ENCODE measurements at places on chromosomes 13 and 19.

GRCh38 chr19:44796701-44797115 lies 12.2 kb upstream of the BCAM start:
- DNase-seq, result peak; percentile 78

GRCh38 chr13:29648760-29649159 lies 53.3 kb upstream of the SLC7A1 start:
- no peak for DNase-seq

- DNase-seq, result no peak
Observed at GRCh38 chr19:33621811-33622504, at the start of gene CHST8. Gene CHST8 (plus strand): TSS chr19:33621953. CDS start chr19:33689262, 67,309 bp downstream.

DNA sequence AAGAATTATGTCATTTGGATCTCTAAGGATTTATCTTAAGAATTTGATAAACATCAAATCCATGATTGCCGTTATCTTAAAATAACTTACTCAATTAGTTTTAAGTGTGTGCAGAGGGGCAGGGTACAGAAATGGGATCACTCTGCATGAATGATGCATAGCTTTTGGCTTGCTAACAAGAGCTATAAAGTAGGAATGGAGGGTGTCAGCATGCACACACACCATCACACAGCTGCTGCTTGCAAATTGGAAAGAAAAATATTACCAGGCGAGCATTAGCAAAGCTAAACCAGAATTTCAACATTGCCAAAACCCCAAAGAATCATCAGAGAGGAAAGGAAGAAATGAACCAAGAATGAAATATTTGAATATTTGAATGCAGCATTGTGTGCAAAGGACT lies 580.6 kb downstream of the LMO7 start:
- no peak for DNase-seq

DNA sequence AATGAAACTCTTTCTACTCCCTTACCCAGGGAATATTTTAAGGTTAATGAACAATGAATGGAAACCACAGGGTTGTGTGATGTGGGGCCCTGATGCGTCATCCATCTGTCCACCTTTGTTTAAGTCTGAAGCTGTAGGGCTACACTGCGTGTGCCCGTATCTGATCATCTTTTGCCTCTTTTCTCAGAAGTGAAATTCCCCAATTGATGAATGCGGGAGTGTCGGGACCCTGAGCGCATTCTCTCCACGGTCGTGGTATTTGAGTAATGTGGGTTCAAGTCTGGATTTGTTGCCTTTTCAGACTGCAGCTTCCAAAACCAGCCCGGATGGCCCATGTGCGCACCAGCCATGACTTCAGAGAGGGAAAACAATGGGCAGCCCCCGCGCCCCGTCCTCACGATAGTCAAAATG lies 112.3 kb downstream of the COL4A2 start:
- no peak for DNase-seq

- DNase-seq, result no peak
Observed at GRCh38 chr13:98144801-98145350, 2.0 kb downstream of the FARP1 start.

GRCh38 chr13:113812178-113813040 lies 51.5 kb downstream of the GAS6 start:
- no peak for DNase-seq

GRCh38 chr19:42271861-42272534 lies 2.9 kb downstream of the CIC start:
- DNase-seq, result no peak

- DNase-seq, result no peak
Observed at GRCh38 chr19:38841787-38842438, 7.9 kb downstream of the HNRNPL start.

- DNase-seq, result no peak
Observed at GRCh38 chr19:4986471-4986891, 17.6 kb downstream of the KDM4B start.

GRCh38 chr13:33057019-33057780 lies 41.0 kb downstream of the KL start:
- DNase-seq, result peak; percentile 50

DNA sequence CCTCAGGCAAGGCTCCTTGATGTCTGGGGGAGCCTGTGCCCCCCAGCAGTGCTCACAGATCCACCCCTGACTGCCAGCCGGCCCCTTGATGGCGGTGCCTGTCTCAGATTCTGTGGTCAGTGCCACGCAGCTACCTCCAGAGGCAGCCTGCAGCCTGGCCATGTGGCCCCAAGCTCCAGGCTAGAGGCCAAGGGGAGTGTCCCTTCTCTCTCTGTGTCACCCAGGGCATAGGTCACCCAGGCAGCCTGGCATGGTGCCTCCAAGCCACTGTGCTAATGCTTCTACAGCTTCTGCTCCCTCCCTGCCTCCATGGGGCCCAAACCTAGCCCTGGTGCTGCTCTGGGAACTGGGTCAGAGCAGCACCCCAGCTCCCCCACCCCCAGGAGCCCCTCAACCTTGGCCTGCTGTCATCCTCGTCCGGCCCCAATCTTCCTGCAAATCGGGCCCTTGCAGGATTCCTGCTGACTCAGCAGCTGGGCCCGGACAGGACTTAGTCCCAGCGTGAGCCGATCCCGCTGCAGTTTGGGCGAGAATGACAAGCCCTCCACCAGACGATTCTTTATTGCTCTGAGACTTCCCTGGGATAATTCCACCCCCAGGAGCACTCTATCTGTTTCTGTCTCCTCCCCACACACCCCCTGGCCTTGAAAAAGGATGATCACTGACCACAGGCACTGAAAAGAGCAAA lies 2.8 kb upstream of the ARL11 start:
- DNase-seq, result no peak

DNA sequence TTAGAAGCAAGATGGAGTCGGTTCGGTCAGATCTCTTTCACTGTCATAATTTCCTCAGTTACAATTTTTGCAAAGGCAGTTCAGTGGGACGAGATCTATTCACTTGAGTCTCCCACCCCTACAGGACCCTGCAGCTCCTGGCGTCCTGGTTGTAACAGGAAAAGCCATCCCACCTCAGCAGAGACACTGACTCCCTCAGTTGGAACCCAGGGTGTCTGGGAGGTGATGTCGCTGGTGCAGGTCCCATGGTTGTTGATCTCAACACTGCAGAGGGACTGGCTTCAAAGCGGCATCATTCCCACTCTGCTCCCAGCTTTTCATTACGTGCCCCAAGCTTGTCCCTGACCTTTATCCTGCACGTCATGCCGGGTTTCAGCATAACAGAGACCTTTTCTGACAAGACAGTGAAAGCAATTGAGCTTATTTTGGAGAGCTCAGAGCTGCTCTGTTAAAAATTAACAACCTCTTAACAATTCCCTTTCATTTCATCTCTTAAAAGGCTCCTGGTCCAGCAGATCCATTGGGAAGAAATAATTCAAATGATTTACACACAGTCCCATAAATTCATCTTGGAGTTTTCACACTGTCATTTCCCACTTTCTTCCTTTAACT lies 17.6 kb upstream of the COG3 start:
- peak; percentile 40 for DNase-seq

GRCh38 chr19:45448887-45449299 lies 18.9 kb upstream of the FOSB start:
- no peak for DNase-seq

GRCh38 chr19:42558450-42559150 lies 30.3 kb upstream of the CEACAM1 start:
- no peak for DNase-seq

- no peak for DNase-seq
Observed at GRCh38 chr13:72166102-72166650, 299.2 kb upstream of the DACH1 start.

- peak; percentile 85 for DNase-seq
Observed at GRCh38 chr19:45125975-45126493, 33.1 kb downstream of the PPP1R37 start.

DNA sequence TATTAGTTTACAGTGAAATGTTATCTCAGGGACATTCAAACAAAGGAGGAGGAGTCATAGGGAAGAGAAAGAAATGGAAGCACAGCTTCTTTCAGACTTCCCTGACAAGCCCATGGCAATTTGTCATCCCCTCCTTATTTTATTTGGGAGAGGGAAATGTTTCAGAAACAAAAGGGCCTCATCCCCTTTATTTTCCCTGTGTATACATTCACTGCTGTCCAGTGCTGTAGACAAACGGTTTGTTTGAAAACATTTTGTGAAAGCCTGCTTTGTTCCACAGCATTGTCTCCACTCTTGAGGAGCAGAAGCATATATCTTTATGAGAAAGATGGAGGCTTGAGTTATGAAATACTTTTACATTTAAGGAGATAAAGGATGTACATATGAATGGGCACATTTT lies 12.3 kb downstream of the ZNF460 start:
- DNase-seq, result no peak

DNA sequence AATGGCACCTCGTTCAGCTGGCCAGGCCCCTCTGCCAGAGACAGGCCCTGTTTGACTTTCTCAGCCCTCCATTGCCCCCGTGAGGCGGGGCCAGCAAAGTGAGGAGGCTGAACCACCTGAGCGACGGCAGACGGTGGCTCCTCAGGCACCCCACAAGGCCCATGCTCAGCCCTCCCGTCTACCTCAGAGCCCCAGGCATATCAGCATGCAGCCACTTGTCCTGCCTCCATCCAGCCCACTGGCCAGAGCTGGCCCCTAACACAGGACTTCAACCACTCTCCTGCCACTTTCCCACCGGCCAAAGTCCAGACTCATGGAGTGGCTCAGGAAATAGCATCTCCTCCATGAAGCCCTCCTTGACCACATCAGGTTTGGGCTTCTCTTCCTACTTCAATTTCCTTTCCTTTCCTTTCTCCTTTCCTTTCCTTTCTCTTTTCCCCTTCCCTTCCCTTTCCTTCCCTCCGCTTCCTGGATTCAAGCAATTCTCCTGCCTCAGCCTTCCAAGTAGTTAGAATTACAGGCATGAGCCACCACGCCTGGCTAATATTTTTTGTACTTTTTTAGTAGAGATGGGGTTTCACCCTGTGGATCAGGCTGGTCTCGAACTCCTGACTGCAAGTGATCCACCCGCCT lies 9.3 kb downstream of the SLC7A10 start:
- no peak for DNase-seq

DNA sequence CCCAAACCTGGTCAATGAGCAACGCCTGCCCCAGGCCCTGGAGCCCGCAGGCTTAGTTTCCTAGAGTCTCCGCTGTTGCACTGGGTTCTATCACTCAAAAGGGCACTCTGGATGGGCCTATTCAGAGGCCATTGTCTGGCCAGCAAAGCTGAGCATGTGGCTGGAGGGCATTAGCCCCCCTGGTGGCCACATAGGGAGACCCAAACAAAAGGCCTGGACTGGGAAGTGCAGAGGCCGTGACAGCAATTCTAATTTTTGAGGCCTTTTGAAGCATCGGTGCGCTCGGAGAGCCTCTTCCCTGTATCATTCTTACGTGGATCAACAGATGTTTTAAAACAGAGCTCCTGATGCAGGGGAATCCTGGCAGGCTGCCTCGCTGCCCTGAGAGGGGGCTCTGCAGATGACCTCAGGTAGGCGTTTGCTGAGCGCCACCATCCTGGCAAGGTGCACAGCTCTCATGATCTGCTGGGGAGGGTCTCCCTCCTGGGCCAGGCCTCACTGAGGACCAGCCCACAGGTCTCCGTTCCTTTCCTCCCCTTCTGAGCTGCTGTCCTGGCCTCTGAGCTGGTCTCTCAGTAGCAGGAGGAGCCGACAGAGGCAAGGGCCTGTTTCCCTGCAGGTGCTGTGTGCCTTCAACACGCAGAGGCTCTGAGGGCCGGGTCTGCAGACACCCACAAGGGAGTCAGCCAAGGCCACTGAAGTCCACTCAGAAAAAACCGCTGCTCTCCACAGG lies 190.5 kb downstream of the URI1 start:
- DNase-seq, result no peak

DNA sequence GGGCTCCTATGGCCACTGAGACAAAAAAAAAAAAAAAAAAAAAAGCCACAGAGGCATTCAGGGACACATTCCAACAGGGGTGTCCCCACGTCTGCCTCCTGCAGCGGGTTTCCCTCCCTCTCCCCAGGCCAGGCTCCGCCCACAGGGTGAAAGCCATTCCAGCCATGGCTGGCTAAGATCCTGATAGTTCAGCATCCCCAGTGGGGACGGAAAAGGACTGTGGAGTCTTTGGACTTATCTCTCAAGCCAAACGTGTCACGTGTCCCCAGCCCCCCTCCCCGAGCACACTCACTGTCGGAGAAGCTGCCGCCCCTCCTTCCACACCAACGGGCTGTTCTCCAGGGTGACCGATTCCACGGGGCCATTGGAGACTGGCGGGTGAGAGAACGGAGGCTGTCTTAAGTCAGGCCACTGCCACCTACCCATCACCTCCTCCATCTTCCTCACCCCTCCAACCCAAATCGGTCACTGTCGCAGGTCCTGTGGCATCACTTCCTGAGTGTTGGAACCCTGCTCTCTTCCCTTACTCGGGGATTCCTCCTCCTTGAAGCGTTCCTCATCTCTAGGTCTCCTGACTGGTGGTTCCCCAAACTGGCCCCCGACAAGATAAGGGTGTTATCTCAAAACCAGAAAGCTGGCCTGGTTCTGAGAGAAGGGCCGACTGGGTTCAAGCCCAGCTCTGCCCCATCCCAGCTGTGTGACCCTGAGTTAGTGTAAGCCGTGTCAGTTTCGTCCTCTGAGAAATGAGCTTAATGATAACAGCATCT lies 9.1 kb upstream of the FKRP start:
- no peak for DNase-seq

- DNase-seq, result no peak
Observed at GRCh38 chr13:53105890-53106289, 77.3 kb downstream of the OLFM4 start.

GRCh38 chr19:49812452-49812996 lies 568 bp downstream of the FUZ start:
- no peak for DNase-seq

- DNase-seq, result no peak
Observed at GRCh38 chr13:112804374-112804773, 114.5 kb downstream of the ATP11A start.

GRCh38 chr13:33316890-33317289 lies 31.3 kb upstream of the STARD13 start:
- DNase-seq, result no peak

DNA sequence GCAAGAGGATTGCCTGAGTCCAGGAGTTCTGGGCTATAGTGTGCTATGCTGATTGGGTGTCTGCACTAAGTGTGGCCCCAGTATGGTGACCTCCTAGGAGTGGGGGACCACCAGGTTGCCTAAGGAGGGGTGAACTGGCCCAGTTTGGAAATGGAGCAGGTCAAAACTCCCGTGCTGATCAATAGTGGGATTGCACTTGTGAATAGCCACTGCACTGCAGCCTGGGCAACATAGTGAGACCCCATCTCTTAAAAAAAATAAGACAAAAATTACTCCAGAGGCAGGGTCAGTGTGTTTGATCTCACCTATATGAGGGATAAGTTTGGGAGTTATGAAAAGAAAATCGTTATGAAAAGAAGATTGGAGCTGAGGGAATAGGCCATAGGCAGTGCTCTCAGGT lies 21.7 kb downstream of the PAF1 start:
- DNase-seq, result no peak

- DNase-seq, result no peak
Observed at GRCh38 chr13:111114362-111115060, 599 bp upstream of the ARHGEF7 start.

DNA sequence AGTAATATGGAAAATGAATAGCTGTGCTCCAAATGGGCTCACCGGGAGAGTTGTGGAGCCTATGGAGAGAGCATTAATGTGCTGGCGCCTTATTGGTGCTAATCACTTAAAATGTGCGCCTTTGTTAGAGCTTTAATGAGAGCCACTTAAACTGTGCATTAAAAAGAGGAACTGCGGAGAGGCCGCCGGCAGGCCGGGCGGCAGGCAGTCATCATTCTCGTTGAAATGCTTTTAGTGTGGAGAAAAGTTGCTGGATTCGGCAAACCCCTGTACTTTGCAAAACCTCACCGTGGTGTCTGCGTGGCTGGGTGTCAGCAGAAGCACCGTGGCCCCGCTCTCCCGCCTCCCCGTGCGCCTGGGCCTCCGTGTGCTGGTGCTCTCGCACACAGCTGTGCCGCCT lies 105.5 kb downstream of the KDM4B start:
- DNase-seq, result no peak

GRCh38 chr19:3211191-3211590 lies 13.3 kb upstream of the CELF5 start:
- no peak for DNase-seq

- no peak for DNase-seq
Observed at GRCh38 chr13:47289567-47289966, 392.7 kb upstream of the HTR2A start.
